NCI-H1092 (cell line): ENCODE measurements at places on chromosomes 16 and 17.

DNA sequence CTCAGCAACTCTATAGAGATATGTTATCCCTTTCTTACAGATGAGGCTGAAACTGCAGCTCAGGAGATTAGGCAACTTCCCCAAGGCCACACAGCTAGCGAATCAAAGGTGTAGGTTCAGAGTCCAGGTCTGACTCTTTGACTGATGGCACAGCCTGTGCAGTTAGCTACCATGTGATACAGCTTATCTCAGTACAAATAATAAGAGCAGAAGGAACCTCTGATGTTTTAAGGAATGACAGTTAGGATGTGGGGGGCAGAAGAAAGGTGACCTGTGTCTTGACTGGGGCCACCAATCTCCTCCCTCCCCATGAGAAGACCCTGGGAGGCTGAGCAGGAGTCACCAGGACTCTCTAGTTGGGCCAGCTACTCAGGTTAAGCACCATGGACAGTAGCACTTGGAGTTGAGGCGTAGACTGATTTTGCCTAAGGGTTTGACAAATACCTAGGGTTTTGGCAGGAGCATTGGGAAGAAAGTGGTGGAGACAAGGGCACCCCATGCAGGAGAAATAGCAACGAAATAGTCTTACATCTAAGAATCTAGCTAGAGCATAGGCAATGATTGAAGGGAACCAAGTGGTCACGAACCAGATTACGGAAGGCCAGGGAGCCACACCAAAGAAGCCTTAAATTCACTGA is 22.8 kb upstream of the ACSM2B start:
- DNase-seq: no peak

DNA sequence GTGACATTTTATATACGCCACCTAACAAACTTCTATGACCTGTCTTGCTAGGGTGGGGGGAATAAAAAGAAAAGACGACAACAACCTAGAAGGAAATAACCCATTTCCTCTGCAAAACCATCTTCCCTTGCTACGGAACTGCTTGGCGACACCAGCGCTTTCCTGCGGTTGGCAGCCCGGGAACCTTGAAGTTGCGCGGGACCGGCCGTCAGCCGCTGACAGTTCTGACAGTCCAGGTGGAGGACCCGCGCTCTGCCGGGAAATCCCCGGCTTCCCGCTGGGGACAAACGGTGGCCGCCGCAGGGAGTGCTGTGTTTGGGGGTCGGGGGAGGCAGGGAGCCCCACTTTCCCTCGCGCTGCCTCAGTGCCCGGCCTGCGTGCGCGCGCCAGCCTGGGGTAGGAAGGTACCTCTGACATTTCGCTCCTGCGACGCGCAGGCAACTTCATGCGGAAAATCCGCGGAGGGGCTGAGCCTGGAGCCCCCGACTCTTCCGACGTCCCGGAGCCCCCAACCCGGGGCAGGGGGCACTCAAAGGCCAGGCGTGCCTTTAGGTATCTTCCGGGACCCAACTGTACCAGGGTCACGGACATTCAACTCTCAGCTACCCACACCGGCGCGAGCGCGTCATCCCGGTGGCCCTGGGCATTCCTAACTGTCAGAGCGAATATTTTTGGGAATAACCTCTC is 516 bp downstream of the SLC16A6 start:
- DNase-seq: peak; percentile 6

- peak; percentile 63 for DNase-seq
Measured at GRCh38 chr16:71867939-71868338, 16.0 kb downstream of the ZNF821 start.

- peak; percentile 21 for DNase-seq
Measured at GRCh38 chr16:588639-588888, 1.3 kb upstream of the RAB40C start.

DNA sequence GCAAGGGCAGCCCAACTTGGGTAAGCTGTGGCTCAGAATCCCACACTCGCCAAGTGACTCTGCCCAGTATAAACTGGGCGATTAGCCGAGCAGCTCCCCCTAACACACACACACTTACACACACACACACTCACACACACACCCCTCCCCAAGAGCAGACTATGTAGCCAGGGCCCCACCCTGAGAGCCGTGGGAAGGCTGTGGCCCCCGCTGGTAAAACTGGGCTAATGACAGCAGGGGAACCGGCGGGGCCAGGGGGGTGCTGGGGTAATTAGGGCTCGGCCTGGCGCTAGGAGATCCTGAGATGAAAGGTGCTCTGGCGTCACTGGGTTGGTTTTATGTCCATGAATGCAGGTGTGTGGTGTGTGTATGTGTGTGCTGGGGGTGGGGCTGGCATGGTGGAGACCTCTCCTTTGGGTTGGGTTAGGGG is 1.1 kb upstream of the THRA start:
- DNase-seq: no peak

- no peak for DNase-seq
Measured at GRCh38 chr17:75755205-75755901, 9.6 kb downstream of the GALK1 start.

DNA sequence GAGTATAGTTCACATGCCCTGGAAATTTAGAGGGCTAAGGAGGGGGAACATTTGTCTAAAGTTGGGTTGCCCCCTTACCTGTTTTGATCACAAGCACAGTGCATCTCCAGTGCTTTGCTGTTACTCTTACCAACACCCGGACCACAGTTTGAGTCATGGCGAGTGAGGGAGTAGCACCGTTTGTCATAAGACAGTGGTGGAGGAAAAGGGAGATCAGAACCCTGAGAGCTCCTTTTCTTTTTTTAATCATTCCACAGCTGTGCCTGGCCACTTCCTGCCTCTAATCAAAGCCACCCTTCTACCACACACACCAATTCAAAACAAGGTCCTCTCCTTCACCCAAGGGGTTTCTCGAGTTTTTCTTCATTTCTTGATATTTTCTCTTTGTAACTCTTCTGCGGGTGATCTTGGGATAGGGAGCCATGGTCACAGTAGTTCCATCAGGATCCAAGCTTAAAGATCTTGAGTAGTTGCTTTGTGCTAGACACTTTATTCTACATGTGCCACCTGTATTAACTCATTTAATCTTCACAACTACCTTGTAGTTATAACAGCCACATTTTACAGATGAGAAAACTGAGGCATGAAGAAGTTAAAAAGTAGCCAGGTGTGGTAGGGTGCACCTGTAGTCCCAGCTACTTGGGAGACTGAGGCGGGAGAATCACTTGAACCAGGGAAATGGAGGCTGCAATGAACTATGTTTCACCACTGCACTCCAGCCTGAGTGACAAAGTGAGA is 5.0 kb upstream of the MYL4 start:
- DNase-seq: no peak
